Activated T-cell treated with anti-CD3 and anti-CD28 coated beads for 4 hours (primary cell): ENCODE measurements at places on chromosomes 2 and 18.

DNA sequence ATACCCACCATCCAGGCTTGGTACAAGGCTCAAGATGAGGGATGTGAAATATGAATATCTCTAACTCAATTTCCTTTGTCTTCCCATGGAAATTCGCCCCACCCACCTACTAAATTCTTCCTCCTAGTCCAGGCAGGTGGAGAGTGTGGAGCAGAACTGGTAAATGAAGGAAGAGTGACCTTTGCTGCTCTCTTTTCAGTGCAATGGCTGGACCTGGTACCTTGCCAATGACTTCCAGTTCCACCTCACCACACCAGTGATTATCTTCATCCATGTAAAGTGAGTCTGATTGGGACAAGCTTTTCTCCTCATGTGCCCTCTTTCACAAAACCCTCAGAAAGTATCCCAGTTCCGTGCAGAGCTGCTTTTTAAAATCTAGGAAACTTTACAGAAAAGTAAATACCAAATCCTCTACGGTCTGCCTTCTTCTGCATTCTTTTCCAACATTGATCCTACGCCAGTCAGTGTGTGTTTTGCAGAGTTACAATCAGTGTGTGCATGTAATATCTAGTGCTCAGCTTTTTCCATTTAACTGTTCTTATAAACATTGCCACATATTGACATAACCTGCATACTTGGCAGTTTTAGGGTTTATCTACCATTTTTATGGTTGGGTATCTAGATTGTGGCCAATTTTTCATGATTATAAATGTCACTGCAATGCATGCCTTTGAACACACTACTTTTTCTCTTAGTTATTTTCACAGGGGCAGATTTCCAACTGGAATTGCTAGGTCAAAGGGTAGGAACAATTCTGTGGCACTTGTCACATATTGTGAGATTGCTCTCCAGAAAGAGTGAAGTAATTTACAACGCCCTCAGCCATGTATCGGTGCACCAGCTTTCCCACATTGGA is 86.5 kb upstream of the SEC11C start:
- no peak for DNase-seq

GRCh38 chr18:39350945-39351344 is 1785.3 kb upstream of the CELF4 start:
- no peak for DNase-seq

DNA sequence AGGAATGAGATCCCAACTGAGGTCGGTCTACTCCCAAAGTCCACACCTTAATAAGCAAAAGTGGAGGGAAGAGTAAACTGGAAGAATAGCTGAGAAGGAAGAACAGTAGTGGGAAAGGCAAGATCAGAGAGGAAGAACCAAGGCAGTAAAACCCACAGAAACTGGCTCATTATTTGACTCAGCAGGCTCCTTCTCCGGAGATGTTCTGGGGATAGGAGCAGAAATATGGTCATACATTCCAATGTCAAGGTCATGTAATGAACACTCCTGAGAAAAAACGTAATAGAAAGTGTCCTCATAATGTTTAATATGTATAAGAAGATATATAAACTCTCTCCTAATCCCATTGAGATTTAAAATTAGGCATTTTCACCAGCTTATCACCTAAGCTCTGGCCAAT is 39.5 kb downstream of the STK39 start:
- no peak for DNase-seq

- DNase-seq, result no peak
These were observed 27.0 kb upstream of the ZEB2 start for GRCh38 chr2:144546933-144547332.
